Stimulated activated CD4-positive, alpha-beta T cell treated with anti-CD3 and anti-CD28 coated beads, TNF-alpha, amount 100 ng/mL, for 48 hours (primary cell): ENCODE measurements at places on chromosomes 12 and 14.
A peak's percentile ranks its signal among the peaks of the same experiment; 100 is the strongest.

DNA sequence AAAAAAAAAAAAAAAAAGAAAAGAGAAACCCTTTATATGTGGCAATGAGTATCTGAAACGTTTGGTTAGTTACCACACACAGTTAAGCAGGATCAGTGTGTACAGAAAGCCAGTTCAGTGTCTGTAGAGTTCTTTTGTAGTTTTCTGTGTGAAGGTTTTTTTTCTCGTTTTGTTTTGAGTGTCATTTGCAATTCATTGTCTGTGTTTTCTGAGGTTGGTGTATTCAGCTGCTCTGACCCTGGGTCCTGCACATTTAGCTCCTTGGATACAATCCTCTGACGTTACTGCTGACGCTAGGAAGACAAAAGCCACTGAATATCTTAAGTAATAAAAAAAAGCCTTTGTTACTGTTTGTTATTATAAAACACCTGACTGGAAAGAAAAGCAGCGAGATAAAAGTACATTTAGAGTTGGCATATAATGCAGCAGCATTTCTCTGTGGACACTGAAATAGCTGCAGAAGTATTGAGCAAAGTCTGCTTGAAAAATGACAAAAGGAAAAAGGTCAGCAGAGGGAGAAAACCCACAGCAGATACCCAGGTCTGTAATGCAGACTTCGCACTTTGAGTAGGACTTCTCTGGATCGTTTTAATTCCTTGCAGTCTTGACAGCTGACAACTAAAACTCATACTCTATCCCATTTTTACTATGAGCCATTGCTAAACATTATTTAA, 89.0 kb downstream of the POLR3B start:
- no peak for DNase-seq

GRCh38 chr12:39441963-39442830, 723 bp downstream of the KIF21A start:
- peak; percentile 17 for DNase-seq

- no peak for DNase-seq
Observed at GRCh38 chr14:92760524-92760805, 12.0 kb upstream of the LGMN start.

GRCh38 chr12:12156116-12156515, 85.4 kb downstream of the BCL2L14 start:
- no peak for DNase-seq

GRCh38 chr12:88063375-88063774, 34.2 kb upstream of the C12orf50 start:
- DNase-seq: no peak

DNA sequence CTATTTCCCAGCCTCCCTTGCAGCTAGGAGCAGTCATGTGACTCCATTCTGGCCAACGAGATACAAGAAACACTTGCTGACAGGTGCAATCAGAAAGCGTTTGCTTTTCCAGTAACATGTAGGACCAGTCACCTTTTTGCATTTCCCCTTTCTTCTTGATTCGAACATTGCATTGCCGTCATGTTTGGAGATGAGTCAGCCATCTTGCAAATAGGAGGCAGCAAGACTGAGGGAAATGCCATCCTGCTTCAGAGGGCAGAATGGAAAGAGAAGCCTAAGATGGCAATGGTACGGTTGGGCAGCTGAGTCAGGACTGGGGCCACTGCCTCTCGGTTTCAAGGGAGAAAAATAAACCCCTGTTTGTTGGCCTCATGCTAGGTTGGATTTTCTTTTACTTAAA, 34.5 kb upstream of the GPR132 start:
- DNase-seq: no peak

DNA sequence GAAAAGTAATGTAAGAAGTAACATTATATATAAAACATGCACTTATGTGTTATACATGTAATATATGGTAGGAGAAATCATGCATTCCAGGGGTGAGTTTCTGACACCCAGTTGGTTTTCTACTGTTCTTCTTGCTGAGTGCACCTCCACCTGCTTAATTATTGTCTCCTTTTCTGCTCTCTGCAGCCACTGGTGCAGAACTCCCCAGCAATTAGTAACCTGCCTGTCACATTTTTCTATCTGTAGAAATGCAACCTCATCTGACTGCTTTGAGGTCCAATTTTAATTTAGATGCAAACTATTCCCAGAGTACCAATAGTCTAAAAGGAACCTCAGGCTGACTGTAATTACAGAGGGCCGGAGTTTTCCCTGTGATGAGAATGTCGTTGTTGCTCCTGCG, 842.1 kb downstream of the AACS start:
- no peak for DNase-seq

DNA sequence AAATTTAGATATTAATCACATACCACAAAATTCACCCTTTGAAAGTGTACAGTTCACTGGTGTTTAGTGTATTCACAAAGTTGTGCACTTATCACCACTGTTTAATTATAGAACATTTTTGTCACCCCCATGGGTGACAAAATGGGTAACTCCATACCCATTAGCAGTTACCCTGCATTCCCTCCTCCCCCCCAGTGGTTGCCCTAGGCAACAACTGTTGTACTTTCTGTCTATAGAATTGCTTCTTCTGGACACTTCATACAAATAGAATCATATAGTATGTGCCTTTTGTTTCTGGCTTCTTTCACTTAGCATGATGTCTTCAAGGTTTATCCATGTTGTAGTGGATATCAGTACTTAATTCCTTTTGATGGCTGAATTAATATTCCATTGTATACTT, 52.7 kb downstream of the FBXO34 start:
- no peak for DNase-seq

- DNase-seq: no peak
Observed at GRCh38 chr12:7304456-7304855, 584 bp downstream of the ACSM4 start.

- no peak for DNase-seq
Observed at GRCh38 chr14:95054346-95055280, 102.7 kb downstream of the DICER1 start.

GRCh38 chr14:75429562-75429961, 1.7 kb downstream of the JDP2 start:
- DNase-seq: no peak

- no peak for DNase-seq
Observed at GRCh38 chr12:107135177-107135576, 41.8 kb upstream of the CRY1 start.

GRCh38 chr12:24364921-24365320, 415.5 kb upstream of the SOX5 start:
- DNase-seq: no peak

- no peak for DNase-seq
Observed at GRCh38 chr12:42504049-42504448, 85.5 kb downstream of the PRICKLE1 start.

DNA sequence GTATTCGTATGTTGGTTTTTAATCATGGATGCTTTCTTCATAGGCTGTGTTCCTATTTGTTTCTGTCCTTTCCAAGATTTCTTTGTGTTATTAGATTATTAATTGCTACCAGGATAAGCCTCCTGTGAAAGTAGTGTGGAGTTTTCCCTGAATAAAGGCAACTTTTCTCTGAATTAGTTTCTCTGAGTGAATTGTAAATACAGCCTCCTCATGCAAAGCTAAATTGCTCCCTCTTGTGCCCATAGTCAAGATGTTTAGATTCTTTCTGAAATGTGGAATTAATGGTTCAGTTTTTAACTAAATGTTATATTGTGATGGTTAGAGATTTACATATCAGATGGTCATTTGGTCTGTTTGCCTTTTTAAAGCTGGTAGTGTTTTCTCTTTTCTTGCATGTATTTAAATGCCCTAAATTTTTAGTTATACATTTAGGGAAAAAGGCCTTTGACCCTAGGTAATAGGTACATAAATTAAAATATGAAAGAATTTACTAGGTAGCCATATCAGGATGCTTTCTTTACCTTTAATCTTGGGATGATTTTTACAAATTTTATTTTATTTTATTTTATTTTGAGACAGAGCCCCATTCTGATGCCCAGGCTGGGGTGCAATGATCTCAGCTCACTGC, 8.9 kb downstream of the APAF1 start:
- no peak for DNase-seq

DNA sequence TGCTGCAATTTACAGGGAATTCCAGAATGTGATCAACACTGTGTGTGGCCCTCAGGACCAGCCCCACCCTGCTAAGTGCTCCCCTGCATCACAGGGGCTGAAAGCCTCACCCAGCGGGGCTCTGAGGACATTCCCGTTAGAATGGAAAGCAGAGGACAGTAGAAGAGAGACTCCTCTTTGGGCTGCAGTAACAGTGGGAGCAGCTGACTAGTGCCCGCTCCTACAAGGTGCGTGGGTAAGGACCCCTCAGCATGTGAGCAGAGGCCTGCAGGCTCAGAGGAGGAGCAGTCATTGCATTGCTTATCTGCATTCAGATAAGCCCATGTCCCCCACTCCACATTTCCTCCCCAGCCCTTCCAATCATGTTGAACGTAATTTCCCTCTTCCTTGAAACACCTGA, 120.1 kb downstream of the ITPR2 start:
- DNase-seq: no peak

GRCh38 chr12:51401900-51402299, 10.7 kb upstream of the GALNT6 start:
- DNase-seq: no peak

DNA sequence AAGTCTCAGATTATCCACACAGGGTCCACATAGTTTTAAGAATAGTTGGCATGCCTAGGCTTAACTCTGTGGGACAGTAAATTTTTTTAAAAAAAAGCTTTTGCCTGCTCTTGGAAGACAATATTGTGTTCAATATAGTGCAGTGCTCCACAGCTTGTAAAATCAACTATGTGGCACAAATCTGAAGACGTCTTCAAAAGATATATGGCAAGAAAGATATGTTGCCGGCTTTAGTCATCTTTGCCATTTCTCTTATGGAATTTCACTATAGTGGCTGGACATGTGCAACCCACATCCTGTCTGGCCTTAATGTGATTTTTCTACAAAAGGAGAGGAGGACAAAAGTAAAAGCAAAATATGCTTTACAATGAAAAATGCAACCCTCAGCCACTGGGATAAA, 90.5 kb downstream of the MGST1 start:
- no peak for DNase-seq

DNA sequence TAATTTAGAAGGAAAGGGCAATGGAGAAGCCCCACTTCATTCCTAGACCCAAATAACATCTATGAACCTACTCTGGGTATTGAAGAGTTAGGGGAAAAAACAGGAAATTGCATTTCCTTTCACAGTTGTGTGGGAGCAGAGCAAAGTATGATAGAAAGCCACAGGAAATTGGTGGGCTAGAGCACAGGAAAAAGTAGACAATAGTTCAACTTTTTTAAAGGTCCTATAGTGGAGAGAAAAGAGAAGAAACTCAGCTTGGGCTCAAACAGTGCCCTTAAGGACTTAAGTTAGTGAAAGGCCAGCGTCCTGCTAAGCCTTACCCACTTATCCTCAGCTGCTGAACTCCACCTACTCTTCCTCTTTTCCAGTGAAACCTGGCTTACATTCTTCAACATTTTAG, 258.1 kb downstream of the DPY19L2 start:
- no peak for DNase-seq

GRCh38 chr12:110641521-110641920, 27.6 kb downstream of the TCTN1 start:
- no peak for DNase-seq

DNA sequence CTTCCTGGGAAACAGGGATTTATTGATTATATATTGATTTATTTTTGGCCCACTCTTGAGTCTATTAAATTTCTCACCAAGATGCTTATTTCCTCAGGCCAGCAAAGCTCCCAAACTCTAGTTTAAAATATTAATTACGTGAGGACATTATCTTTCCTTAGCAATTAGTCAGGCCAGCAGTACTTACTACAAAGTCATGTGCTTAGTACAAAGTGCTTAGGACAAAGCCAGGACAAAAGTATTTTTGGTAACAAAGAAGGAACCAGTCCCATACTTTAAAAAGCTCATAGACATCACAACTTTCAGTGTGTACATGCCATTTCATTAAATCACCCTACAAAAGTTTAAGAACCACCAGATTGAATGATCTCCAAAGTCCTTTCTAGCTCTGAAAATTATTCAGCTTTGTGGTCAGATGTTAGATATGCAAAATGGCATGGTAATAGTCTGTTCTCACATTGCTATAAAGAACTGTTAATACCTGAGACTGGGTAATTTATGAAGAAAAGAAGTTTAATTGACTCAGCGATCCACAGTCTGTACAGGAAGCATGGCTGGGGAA, 94.7 kb upstream of the PWP1 start:
- no peak for DNase-seq

GRCh38 chr12:51683763-51684357, 92.8 kb downstream of the SCN8A start:
- DNase-seq: no peak

DNA sequence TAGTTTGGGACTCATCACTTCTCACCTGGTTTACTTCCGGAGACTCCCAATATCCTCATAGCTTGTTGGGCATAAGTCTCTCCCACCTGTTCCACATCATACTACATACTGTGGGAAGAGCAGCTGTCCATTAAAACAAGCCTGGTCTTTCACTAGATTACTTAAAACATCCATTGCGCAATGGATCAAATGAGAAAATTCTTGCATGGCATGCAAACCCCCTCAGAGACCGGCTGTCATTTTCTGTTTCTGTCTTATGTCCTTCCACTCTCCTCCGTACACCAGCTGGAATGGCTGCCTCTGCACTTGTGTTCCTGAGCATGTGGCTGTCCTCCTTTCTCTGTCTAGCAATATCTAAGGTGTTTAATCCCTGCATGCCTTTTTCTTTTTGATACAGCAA, 265.6 kb downstream of the TMEM117 start:
- no peak for DNase-seq

DNA sequence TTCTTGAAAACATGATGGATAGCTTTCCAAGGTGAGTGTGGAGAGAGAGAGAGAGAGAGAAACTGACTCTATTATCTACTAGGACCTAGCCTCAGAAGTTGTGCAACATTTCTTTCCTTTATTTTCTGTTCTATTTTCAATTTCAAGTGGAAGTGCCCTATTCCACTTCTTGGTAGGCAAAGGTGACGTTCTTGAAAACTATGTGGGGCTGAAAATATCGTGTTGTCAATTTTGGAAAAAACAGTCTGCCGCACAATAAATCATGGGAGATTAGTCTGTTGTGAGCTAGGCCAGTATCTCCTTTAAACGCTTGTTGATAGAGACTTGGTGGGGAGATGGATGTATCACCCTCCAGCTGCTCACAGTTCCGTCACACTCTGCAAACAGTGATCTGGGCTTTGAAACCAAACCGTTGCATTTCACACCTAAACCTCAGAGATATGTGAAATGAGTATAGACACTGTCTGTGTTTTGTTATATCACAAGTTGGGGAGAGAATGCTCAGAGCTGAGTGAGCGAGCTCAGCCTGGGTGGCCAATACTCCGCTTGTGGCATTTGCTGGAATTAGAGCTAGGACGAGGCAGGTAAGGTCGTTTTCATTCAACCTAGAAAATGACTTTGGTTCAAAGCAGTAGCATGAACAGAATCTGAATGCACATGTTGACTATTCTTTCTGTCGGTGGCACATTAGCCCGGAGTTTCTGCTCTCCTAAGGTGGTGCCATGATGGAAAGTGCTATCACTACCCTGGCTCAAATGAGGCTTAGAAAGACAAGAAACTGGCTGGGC, 75.1 kb upstream of the ST8SIA1 start:
- no peak for DNase-seq

DNA sequence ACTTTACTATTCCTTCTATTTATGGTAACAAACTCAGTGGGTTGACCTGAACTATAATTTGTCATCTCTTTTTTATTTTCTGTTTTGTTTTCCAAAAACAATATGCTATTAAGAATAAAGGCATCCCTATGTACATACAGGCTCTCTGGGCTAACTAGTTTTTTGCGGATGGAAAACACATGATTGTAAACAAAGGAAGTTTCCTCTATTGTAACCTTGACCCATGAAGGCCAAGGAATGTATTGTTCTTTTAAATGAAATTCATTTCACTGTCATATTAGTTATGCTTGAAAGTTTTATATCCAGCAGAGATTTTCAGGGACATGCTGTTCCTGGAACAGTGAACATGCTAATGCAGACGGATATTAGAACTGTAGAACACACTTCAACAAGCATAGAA, 705.0 kb upstream of the SEL1L start:
- DNase-seq: no peak

GRCh38 chr14:63982629-63983028, 129.8 kb downstream of the SYNE2 start:
- DNase-seq: no peak
